Myocyte (in vitro differentiated cells): ENCODE measurements at places on chromosomes 16 and 17. TPM values are rescaled to one million over a fixed set of nuclear protein-coding genes. Genes with fewer than 3 reads are reported as not detected.

DNA sequence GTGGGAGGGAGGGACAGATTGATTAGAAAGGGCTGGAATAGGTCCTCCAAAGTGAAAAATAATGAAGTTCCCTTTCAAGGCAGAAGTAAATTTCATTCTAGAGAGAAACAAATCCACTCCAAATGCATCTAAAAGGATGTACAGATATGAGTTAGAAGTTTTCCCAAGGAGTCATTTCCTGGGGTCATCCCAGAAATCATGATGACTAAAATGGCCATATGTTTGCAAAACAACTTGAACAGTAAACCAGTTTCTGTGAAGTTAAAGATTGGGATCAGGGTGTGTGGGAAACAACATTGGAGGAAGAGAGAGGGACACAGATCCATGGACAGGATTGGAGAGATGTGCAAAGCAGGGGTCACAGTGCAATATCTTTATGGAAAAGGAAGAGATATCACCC, 32.5 kb upstream of the ARHGAP44 start:
- DNase-seq = no peak

GRCh38 chr16:22787466-22788192, 26.3 kb upstream of the HS3ST2 start:
- DNase-seq = peak; percentile 93

GRCh38 chr16:17271687-17272086, 199.1 kb downstream of the XYLT1 start:
- peak; percentile 19 for DNase-seq

DNA sequence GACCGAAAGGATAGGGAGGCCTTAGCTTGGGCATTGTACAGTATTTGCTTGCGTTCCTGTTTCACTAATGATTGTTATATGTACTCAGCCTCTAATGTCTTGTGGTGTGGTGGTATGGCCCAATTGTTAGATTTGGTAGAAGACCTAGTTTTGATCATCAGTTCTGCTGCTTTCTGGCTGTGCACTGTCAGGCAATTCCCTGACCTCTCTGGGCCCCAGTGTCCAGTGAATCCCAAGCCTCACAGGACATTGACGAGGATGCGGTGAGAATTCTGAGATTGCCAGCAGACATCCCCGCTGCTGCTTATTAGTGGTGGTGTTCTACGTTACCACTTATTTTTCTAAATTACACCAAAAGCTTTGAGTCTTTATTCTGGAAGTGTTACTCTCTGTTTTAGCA, 195.2 kb downstream of the SNX29 start:
- no peak for DNase-seq

TERF2IP gene
- total RNA-seq = 106 and 111 TPM in 2 replicates

DNA sequence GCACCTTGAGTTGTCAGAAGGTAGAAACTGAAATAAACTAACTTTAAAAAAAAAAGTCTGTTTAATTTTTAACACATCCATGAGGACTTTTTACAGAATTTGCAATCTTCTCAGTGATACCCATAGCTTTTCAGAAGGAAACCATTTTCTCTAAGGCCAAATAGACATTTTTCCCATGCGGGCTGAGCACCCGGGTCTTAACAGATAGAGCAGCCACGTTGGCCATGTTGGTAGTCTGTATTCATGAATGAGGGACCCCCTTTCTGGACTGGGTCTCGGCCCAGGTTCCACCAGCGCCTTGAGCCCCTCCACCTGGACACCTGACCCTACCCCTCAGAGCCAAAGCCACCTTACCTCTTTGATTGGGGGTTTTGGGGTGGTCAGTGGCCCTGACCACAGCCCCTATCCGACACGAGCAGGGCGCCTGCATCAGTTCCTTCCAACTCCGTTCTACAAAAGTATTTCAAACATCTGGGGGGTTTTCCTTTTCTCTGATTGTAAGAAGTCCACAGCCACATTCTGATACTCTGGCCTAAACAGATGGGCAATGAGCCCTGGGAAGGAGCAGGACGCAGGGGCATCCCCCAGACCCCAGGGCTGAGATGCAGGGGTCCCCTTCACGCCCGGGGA, 18.0 kb downstream of the CIBAR2 start:
- no peak for DNase-seq

- DNase-seq = no peak
Measured at GRCh38 chr17:22270381-22270780, 578.1 kb downstream of the KCNJ18 start.

- DNase-seq = no peak
Measured at GRCh38 chr17:73936908-73937627, 266.4 kb upstream of the RPL38 start.

DNA sequence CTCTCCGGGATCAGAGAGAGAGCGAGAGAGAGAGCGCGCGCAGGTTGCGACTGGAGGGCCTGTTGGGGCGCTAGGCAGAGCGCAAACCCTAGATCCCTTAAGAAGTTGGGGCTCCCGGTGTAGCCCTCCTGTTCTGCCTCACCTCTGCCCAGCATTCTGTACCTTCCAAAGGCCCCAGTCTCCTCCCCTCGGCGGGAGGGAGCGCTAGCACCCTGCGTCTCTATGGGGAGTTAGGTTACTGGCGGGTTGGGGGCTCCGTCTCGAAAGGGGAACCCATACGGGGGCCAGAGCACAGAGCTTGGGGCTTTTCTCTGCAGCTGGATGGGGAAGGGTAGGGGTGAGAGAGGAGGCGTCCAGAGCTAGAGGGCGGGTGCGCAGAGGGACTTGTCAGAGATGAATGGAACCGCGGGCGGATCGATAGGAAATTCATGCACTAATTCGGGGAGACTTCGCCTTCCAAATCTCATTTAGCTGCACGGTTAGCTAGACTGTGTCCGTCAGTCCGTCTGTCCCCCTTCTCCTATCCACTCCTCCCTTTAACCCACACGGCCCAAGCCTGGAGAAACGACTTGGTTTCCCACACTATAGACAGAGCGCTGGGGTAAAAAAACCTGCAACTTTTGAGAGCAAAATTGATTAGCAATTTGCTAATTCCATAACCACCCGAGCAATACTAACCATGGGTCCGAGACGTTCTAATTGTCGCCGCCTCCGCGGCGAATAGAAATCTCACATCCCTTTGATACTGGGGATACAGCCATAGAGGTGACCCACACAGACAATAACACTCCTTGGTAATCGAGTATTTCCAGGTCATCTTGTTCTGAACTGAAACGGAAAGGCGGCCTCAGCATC, 693 bp upstream of the HOXB4 start:
- DNase-seq = no peak

DNA sequence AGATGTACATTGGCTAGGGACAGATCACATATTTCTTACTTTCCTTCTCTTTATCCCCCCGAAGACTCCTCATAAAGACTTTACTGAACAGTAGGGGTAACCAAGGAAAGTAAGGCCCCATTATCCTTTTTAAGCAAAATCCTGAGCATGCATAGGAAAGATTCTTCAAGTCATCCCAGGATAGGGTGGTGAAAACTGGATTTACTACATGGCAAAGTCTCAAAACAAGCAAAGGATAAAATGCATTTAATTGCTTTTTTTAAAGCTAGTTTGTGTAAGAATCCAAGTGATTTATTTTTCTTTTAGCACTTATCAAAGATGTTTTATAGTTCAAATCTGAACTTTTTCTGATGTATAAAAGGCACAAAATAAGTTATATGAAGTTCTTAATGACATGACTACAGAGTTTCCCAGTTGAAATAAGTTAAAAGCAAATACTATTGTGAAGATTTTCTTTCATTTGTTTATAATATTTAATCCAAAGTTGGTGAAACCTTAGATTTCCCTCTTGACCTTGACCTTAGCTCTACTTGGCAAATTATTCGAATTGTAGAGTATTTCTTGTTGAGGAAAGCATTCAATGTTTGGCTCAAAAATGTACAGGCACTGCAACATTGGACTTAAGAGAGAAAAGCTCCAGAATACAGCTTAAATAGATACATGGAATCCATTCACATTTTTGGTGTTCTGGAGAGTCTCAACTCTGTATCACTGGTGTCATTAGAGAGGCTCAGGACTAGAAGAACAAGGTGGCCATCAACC, 104.3 kb downstream of the ABCA8 start:
- DNase-seq = no peak

ALKBH5 gene
- total RNA-seq = 240 and 243 TPM in 2 replicates

DNA sequence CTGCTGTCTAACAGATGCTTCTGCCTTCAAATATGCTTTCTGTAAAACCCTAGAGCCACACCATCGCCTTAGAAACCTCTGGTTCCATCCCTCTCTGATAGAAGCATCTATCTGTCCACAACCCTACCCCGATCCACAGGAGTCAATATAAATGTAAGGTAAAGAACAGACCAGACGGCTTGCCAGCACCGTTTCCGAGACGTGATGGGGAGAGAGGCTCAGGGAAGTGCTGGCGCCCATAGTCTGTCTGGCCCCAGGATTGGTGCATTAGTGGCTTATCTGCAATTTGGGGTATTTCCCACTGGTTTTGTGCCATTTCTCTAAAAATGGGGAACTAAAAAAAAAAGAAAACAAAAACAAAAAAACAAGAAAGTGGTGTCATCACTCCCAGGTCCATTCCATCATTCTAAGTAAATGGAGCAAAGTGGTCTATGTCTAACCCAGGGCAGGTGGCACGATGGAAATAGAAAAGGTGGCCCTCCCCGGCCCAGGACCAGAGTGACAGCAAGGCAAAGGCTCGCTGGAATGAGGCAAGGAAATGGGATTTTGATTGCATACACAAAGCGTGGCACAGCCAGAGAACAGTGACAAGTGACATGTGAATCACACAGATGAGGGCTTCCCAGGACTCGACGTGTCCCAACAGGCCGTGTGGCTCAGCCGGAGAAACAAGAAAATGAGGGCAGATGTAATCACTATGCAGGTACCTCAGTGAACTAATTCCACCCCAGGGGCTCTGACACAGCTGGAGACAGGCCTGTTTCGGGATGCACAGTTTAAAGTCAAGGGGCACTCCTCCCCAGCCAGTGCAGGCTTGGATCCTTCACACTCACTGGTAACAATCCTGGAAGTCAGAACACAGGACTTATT, 125.6 kb downstream of the GAS7 start:
- DNase-seq = no peak

- DNase-seq = no peak
Measured at GRCh38 chr17:51746421-51746820, 412.1 kb downstream of the CA10 start.

CNGB1 gene
- total RNA-seq = not detected in 2 replicates

C16orf96 gene
- total RNA-seq = 0.11 and 0.16 TPM in 2 replicates

DNA sequence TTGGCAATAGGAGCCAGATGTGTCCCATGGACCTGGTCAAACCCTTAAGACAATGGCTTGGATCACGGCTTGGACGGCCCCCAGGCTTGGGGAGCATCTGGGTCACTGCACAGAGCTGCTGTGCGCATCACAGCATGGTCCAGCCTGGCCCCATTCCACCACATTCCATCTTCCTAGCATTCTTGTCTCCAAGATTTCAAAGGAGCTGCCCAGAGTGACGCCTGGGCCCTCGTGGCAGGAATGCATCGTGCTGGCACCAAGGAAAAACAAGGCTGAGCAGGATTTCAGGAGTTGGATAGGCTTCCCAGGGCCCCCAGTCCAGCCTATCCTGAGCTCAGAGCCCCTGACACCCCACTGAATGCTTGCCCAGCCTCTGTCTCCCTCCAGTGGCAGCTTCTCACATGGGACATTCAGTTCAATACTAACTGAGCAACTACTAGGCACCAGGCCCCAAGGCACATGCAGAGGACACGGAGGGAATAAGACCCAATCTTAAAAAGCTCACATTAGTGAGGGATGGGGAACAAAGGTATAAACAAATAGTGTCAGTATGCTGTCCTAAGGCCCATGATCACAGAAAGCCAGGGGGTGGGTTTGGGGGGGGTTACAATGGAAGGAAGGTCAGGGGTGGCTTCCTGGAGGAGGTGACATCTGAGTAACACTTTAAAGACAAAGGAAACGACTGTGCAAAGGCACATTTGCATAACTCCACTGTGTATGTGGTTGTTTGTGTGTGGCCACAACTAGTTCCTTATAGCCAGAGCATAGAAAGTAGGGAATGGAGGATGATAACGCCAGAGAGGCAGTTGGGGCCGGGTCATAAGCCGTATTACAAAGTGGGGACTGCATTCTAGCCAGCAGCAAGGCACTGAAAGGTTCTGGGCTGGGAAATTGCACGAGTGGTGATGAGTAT, 34.1 kb downstream of the TK2 start:
- peak; percentile 56 for DNase-seq

DNA sequence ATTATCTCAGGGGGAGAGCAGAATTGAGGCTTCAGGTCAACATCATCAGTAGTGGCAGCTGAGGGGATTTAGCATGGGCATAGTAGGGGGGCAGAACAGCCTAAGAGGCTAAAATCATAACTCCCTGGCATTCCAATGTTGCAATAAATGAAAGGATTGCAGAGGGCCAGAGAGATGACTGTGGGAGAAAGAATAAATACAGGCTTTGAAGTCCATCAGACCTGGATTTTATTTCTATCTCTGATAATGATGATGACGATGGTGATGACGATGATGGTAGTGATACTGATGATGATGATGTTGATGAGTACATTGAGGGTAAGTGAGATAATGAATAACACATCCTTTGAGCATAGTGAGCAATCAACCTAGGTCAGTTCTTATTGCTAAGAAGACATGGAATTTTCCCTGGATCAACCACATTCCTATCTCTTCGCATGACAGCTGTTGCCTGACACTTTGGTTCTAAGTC, 107.4 kb upstream of the CDH11 start:
- peak; percentile 2 for DNase-seq

MFAP4 gene
- total RNA-seq = 8.9 and 15.7 TPM in 2 replicates
